ENCODE measurements at places on chromosomes 11 and 22.
A peak's percentile ranks its signal among the peaks of the same experiment; 100 is the strongest.

DNA sequence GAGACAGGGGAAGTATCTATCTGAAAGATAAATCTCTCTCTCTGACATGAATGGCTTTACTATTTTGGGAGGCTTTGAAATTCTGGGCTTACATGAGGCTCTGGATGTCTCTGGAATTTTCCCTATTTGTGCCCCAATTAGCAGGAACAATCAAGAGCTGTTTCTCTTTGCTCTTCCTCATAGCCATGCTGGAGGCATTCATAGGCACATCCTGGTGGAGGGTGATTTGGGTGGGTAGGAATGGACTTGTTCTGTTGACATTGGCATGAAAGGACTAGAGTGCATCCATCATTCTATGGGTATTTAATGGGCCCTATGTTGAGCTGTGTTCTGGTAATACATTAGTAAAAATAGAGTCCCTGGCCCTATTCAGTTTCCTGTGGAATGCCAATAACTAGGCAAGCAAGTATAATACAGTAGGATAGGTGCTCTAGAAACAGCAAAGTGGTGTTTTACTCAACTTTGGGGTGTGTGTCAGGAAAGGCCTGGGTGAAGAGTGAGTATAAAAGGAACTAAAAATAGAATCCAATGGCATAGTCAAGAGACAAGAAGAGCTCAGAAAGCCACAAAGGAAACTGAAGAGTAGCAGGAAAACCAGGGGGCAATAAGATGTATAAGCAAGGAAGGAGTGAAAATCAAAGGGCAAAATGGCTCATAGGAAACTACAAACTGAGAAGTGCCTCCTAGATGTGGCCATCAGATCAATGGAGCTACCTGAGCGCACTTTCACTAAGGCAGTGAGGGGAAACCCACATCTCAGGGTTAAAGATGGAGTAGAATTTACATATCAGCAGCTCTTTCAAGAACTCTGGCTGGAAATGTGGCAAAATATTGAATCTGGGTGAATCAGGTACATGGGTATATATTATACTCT is 45.0 kb downstream of the CWC15 start:
- DNase-seq, result no peak

DNA sequence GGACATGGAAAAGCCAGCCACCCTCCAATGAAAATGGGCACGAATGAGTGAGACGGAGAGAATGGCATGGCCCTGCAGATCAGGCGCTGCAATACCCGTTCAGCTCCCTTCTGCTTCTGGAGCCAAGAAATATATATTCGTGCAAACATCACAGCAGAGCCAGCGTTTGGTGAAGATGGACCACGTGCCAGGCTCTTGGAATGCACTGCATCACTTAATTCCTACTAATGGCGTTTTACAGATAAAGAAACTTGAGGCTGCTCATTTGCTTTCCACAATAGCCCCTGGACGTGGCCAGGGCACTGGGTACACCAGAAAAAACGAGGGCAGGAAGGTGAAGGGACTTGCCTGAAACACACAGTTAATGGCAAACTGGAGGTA is 1.6 kb upstream of the FXYD2 start:
- no peak for DNase-seq

- no peak for DNase-seq
Observed at GRCh38 chr22:48318575-48319320, 1508.9 kb downstream of the BRD1 start.

- no peak for DNase-seq
Observed at GRCh38 chr11:8168485-8169257, at the start of gene RIC3. Gene RIC3 (minus strand): TSS chr11:8169025. CDS start chr11:8168989, 36 bp downstream.

DNA sequence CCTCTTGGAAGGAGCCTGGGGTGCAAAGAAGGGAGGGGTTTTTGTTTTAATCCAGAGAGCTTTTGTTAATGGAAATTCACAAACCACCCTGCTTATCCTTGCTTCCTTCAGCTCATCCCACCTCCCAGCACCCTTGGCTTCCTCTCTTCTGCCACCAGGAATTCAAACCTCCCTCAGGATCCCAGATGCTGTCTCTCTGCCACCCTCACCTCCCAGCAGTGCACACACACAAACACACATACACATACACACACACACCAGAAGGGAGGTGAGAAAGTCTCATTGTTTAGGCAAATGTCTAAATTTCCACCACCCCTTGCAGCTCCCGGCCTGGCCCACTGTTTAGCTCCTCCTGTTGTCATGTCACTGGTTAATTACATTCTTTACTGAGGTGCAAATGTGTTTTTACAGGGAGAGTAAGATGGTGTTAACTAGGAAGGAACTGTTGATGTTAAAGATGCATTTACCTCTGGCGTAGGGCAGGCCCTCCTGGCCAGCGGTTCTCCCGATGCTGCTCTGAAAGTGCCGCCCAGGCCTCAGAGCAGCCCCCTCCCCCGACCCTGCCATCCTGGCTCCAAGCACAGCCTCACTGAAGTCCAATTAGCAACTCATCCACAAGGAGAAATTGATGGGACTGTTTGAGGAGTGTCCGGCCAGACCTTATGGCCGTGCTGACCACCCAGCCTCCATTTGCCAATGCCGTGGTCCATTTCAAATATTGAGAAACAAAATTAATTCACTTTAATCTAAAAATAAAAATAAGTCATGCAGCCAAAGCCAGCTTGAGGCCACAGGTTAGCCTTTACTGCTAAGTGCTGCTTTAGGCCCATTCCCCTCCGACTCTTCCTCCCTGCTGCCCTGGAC is 165.4 kb downstream of the FEZ1 start:
- no peak for DNase-seq

- DNase-seq, result no peak
Observed at GRCh38 chr11:34997952-34998528, 81.6 kb downstream of the PDHX start.

- DNase-seq, result no peak
Observed at GRCh38 chr22:47808236-47808635, 1045.8 kb downstream of the TBC1D22A start.

- DNase-seq, result no peak
Observed at GRCh38 chr22:42313804-42314581, 43.5 kb upstream of the TCF20 start.

- no peak for DNase-seq
Observed at GRCh38 chr11:73931039-73931645, 19.7 kb upstream of the DNAJB13 start.

GRCh38 chr22:17785185-17786184 is 11.2 kb upstream of the BID start:
- peak; percentile 61 for DNase-seq

- DNase-seq, result no peak
Observed at GRCh38 chr11:22728600-22729389, 62.4 kb downstream of the GAS2 start.

DNA sequence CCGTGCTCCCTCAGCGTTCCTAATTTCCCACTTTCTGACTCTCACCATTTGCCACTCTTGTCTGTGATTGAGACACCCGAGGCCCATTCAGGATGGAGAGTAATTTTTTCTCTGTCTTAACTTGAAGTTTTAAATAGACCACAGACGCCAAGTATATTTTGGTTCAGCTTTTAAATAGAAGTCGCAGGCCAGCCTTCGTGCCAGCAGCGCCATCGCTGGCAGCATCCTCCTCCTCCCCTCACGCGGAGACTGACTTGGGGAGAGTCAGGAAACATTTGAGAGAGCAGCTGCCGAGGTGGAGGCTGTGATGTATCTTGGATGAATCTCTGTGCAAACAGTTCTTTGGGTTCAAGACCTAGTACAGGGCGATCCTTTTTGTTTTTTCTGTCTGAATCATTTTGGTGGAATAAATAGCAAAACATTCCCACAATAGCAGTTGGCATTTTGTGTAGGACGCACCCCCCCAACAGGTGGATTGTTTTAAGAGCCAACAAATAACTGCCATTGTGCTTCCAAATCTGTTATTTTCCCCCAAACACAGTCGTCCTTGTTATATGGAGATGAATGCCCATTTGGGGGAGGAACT is 889 bp upstream of the DMC1 start:
- no peak for DNase-seq

Data from central memory CD8-positive, alpha-beta T cell (primary cell).